ENCODE measurements at places on chromosomes 4 and X.

DNA sequence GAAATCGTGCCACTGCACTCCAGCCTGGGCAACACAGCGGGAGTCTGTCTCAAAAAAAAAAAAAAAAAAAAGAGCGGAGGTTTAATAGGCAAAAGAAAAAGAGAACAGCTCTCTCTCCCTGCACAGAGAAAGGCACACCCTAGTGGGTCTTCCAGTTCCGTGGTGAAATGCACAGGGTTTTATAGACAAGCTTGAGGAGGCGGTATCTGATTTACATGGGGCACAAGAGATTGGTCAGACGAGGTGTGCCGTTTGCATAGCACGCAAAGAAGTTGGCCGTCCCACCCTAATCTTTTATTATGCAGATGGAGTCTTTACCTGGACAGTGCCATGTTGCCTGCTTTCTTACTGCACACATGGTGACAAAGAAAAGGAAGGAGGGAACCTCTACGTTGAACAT, 33.5 kb upstream of the REST start:
- no peak for DNase-seq

GRCh38 chr4:67721770-67722597, 21.0 kb upstream of the UBA6 start:
- no peak for DNase-seq

DNA sequence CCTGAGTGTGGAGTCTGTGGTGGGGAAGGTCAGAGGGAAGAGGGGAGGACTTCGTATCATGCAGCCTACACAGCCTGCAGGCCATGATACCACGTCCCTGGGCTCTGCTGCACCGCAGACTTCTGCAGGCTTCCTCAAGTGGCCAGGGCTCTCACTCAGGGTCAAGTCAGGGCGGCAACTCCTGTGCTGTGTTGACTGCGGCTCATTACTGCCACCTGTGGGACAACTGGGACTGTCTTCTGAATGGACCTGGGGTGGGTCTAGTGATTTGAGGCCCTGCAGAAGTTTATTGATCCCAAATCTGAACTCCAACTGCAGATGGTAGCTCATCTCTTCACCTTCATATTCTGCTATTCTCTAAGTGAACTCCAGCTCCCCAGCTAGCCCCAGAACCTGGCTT, 167.1 kb downstream of the NSUN7 start:
- DNase-seq: no peak

GRCh38 chr4:40369437-40370274, 34.5 kb downstream of the CHRNA9 start:
- DNase-seq: no peak

DNA sequence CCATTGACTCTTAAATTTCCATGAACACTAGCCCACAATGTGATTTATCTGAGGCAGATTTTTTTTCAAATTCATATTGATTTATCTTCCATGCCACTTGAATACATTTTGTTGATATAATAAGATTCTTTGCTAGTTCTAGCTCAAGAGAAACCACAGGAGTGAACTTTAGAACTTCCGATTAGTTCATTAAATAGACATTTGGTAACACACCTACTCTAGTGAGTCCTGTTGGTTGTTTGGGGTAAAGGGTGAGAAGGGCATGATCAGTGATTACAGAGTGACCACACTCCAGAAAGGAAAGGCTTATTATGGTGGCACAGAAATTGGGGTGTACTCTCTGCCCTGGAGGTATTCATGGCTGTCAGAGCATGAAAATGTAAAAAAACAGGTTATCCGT, 120.4 kb downstream of the CDKL5 start:
- DNase-seq: no peak

All from activated T-helper 1 cell treated with anti-CD3 and anti-CD28 coated beads, Interleukin-2, amount 50 U/mL, for 16 hours (primary cell).